ENCODE measurements at places on chromosomes 13 and 19.
A peak's percentile ranks its signal among the peaks of the same experiment; 100 is the strongest.

GRCh38 chr13:96575423-96576320 is 418.6 kb downstream of the OXGR1 start:
- H3K27me3 ChIP-seq: no peaks in the 10 kb centered on the region
- no peaks in the 10 kb centered on the region for H3K36me3 ChIP-seq
- H3K27ac ChIP-seq: no peak overlapping the region
- no peak for DNase-seq
- no peak overlapping the region for H3K4me3 ChIP-seq
- no peaks in the 10 kb centered on the region for H3K4me1 ChIP-seq

DNA sequence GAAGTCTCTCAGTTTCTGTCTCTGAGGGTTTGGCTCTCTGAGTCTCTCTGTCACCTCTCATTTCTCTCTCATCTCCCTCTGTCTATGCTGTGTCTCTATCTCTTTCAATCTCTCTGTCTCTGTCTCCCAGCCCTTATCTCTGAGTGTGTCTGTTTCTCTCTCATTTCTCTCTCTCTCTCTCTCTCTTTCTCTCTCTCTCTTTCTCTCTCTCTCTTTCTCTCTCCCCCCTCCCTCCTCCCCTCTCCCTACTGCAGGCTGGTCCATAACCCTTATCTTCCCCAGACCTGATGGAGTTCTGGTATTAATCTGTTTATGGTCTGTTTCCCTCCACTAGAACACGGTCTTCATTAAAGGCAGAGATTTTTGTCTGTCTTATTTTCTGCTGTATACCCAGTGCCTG is 1.3 kb upstream of the PVR start:
- peaks cover 2% of the 10 kb centered on the region for H3K4me1 ChIP-seq
- peaks cover 8% of the 10 kb centered on the region for H3K27me3 ChIP-seq
- no peak for DNase-seq
- H3K27ac ChIP-seq: no peak overlapping the region
- no peak overlapping the region for H3K4me3 ChIP-seq

DNA sequence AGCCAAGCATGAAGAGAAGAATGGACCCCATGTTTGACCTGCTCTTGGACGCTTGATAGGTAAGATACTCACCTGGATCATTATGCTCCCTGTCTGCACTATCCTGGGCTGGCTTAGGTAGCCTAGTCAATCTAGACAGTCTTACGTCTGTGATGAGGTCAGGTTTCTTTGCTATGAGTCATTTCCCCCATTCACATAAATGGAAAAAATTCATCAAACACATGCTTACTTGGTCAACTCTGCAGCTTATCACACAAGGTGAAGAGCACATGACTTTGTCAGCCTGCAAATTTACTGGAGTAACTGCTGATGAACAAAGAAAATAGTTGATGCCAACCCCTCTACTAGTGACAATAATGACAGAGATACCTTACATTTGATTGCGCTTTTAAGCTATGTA is 170.0 kb downstream of the NUFIP1 start:
- no peaks in the 10 kb centered on the region for H3K27me3 ChIP-seq
- no peak overlapping the region for H3K4me3 ChIP-seq
- H3K27ac ChIP-seq: no peak overlapping the region
- H3K36me3 ChIP-seq: no peaks in the 10 kb centered on the region
- no peak for DNase-seq
- peaks cover 14% of the 10 kb centered on the region for H3K4me1 ChIP-seq

- H3K4me3 ChIP-seq: no peak overlapping the region
- no peaks in the 10 kb centered on the region for H3K36me3 ChIP-seq
- H3K27me3 ChIP-seq: no peaks in the 10 kb centered on the region
- H3K4me1 ChIP-seq: no peaks in the 10 kb centered on the region
- no peak for DNase-seq
Observed at GRCh38 chr19:53034948-53035675, 9.4 kb upstream of the ERVV-2 start.

DNA sequence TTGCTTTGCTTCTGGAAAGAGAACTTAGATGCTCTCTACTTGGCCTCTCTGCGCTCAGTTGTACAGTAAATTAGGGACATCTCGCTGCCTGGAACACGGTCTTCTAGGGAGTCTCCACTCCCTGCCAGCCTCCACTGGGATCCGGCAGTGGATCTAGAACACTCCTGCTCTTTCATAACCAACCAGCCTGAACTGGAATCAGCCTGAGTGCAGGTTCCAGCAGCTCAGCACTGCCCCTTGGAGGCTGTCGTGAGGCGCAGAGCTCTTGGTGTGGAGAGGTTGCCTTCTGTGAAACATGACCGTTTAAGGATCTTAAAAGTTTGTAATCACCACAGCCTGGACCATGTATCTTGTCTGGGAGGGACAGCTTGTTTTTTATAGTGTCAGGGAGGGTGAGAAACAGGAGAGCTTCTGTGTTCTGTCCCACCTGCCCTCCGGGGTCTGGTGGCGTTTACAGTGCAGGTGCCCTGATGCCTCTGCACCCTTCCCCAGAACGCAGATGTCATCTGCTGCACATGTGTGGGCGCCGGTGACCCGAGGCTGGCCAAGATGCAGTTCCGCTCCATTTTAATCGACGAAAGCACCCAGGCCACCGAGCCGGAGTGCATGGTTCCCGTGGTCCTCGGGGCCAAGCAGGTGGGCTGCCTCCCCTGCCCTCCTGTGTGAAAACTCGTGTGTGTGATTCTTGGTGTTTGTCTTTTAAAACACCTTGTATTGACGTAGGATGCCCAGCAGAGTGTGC is 24.8 kb downstream of the UPF1 start:
- H3K27ac ChIP-seq: no peak overlapping the region
- H3K4me3 ChIP-seq: no peak overlapping the region
- H3K27me3 ChIP-seq: no peaks in the 10 kb centered on the region
- peaks cover 91% of the 10 kb centered on the region for H3K36me3 ChIP-seq

- no peaks in the 10 kb centered on the region for H3K27me3 ChIP-seq
- no peaks in the 10 kb centered on the region for H3K36me3 ChIP-seq
- H3K4me1 ChIP-seq: no peaks in the 10 kb centered on the region
- DNase-seq: no peak
- H3K4me3 ChIP-seq: peak overlapping the region; percentile 85
Observed at GRCh38 chr13:95677564-95678266, 776 bp downstream of the DNAJC3 start.

DNA sequence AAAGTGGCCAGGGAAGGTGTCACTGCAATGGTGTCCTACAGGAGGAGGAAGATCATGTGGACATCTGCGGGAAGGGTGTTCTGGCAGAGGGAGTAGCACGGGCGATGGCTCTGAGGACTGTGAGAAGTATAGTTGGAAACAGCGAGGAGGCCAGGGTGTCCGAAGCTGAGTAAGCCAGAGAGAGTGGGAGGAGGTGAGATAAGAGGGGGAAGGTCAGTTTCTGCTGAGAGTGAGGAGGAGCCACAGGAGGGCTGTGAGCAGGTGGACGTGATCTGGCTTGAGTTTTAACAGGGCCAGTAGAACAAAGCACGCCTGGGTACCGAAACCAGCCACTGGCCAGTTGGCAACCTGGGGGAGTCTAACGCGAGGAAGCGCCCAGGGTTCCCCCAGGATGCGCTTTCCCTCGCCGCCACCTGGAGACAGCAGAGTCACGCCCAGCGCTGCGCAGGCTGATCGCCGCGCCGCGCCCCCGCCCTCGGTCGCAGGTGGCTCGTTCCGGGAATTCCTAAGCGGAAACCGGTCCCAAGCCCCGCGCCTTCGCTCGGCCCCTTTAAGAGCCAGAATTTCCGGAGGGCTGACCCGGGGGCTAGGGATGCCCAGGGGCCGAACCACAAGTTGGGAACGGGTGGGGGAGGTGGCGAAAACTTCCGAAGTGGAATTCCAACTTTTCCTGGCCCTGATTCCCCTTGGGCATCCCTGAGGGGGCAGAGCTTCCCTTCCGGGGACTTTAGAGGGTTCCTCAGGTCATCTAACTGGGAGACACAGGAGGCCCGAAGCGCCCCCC is 1.1 kb upstream of the LSR start:
- H3K27me3 ChIP-seq: no peaks in the 10 kb centered on the region
- DNase-seq: peak; percentile 92
- peaks cover 15% of the 10 kb centered on the region for H3K36me3 ChIP-seq
- H3K4me1 ChIP-seq: peaks cover 8% of the 10 kb centered on the region
- peak overlapping the region; percentile 54 for H3K4me3 ChIP-seq

GRCh38 chr13:79933389-79933788 is 407.5 kb downstream of the SPRY2 start:
- H3K4me1 ChIP-seq: no peaks in the 10 kb centered on the region
- no peak for DNase-seq
- no peaks in the 10 kb centered on the region for H3K27me3 ChIP-seq

DNA sequence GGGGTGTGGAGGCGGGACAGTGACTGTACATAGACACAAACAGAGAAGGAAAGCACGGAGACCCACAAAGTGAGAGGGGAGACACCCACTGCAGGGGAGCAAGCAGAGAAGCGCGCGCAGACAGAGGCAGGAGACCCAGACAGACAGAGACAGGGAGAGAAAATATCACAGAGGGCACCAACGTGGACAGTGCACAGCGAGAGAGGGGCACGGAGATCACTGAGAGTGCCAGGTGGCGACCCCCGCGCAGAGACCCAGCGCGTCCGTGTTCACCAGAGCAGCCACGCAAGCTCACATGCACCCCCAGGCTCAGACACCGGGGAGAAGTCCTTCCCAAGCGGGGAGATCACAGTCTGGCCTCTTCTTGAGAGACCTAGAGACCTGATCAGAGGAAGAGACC is 1.4 kb upstream of the CACNG7 start:
- no peak for DNase-seq
- no peaks in the 10 kb centered on the region for H3K36me3 ChIP-seq
- peaks cover 14% of the 10 kb centered on the region for H3K4me1 ChIP-seq
- peaks cover 23% of the 10 kb centered on the region for H3K27me3 ChIP-seq
- H3K27ac ChIP-seq: no peak overlapping the region
- H3K4me3 ChIP-seq: peak overlapping the region; percentile 62

DNA sequence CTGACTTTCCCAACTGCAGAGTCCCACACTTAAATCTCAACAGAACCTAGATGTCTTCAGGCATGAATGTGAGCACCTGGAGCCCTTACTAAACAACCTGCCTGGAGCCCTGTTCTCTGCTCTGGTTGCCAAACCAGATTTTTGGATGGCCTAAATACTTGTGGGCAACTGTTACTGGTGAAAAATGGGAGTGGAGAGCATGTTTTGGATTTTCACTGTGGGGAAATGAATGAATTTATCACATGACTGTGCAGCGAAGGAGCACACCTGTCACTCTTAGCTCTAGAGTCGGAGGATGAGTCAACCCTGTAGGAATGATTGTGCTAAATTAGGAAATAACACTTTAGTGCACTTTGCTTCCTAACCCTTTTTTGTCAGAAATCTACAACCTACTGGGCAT is 30.3 kb downstream of the SHISA2 start:
- H3K4me1 ChIP-seq: peaks cover 14% of the 10 kb centered on the region
- no peak overlapping the region for H3K27ac ChIP-seq
- H3K4me3 ChIP-seq: no peak overlapping the region
- H3K27me3 ChIP-seq: no peaks in the 10 kb centered on the region
- H3K36me3 ChIP-seq: no peaks in the 10 kb centered on the region

DNA sequence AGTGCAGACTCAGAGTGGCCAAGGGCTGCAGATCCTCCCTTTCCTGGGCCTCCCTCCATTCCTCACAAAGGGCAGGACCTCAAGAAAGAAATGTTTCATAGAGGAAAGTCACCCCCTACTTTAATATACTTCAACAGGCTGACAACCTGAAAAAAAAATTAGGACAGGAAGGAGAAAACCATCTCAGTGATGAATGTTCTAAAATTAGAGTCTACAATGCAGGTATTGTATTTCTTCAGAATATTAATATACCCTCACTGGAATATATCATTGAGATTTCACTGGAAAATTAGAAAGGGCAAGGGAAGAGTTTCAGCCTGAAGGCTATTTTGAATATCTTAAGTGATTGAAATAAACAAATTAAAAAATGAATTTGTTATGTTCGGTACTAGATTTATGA is 176.9 kb downstream of the DNAJC15 start:
- no peaks in the 10 kb centered on the region for H3K4me1 ChIP-seq
- H3K4me3 ChIP-seq: no peak overlapping the region
- no peaks in the 10 kb centered on the region for H3K27me3 ChIP-seq
- H3K27ac ChIP-seq: no peak overlapping the region
- no peak for DNase-seq
- no peaks in the 10 kb centered on the region for H3K36me3 ChIP-seq

DNA sequence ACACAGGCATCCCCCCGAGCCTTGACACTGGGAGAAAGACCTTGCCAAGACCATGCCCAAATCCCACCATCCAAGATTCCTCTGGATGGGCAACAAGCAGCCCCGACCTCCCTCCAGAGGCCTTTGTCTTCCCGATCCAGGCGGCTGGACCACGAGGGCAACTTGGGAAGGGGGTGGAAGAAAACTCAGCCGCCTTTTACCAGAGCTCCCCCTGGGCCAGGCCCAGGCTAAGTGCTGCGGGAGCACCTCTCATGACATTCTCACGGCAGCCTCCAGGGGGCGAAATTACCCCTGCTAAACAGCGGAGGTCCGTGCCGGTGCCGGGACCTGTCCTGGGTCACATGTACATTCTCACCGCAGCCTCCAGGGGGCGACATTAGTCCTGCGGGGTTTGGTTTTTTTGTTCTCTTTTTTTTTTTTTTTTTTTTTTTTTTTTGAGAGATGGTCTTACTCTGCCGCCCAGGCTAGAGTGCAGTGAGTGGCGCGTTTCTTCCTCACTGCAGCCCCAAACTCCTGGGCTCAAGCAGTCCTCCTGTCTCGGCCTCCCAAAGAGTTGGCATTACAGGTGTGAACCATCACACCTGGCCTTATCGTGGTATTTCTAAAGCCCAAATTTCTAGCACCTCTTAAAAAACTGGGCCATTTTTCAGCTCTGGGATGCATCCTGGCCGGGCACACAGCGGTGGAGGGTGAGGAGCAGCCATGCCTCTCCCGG is 2.1 kb upstream of the RSPH6A start:
- H3K4me1 ChIP-seq: no peaks in the 10 kb centered on the region
- DNase-seq: peak; percentile 100
- H3K36me3 ChIP-seq: peaks cover 3% of the 10 kb centered on the region
- H3K27me3 ChIP-seq: no peaks in the 10 kb centered on the region

- H3K4me1 ChIP-seq: peaks cover 8% of the 10 kb centered on the region
- H3K36me3 ChIP-seq: no peaks in the 10 kb centered on the region
- H3K27me3 ChIP-seq: peaks cover 49% of the 10 kb centered on the region
- no peak overlapping the region for H3K4me3 ChIP-seq
Observed at GRCh38 chr19:48396824-48397176, 3.3 kb downstream of the GRIN2D start.

- H3K36me3 ChIP-seq: no peaks in the 10 kb centered on the region
- H3K4me3 ChIP-seq: no peak overlapping the region
- H3K4me1 ChIP-seq: no peaks in the 10 kb centered on the region
Observed at GRCh38 chr13:37889820-37890219, 20.2 kb upstream of the TRPC4 start.
